ENCODE measurements at places on chromosomes 2 and 18.

DNA sequence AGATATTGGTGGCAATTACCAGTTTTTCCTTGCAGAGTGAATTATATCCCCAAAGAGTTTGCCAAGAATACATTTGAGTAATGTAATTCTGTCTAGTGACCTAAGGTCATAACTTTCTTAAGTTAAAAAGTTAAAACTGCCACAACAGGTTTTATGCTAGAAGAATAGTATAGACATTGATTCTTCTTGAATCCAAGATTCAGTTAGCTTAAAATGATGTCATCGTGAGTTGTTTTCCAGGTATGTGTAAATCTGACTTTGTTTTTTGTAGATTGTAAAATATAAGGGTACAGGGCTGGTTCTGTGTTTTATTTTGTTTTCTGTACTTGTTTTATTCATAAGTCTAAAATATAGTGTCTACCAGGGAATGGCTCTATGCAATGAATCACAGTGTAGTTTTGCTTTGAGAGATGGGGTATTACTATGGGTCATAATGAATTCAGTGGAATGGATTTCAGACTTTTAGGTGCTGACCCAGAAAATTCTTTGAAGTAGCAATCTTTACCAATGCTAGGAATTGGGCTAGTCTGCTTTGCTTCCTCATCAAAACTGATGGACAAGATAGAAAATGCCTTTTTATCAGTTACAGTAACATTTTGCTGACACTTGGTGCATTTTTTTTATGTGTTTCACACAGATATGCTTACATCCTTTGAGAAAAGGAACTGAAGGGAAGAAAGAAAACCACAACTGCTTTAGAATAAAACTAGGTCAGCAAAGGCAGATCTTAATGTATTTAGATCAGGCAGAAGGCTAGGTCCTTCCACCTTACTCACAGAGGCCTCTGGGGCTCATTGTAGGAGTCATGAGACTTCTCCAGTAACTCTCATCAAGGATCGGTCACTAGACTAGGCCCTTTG is 20.8 kb upstream of the MGAT5 start:
- peak; percentile 25 for DNase-seq

- DNase-seq, result no peak
Observed at GRCh38 chr18:42640160-42640559, 475.3 kb downstream of the RIT2 start.

DNA sequence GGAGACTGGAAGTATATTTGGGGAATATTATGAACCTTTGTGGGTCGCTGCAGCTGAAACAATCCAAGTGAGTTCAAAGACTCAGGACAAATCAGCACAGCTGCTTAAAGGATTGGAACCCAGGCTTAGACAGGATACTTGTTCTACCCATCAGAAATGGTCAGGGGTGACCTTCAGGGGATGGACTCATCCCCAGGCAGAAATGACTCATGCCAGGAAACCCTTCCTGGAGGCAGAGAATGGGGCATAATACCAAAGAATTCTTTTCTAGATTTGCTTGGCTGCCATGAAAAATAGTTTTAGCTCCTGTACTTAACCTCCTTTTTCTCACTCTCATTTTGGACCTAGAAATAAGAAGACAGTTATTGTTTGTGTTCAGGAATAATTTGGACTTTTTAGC is 425.5 kb downstream of the TSN start:
- no peak for DNase-seq

GRCh38 chr18:70428439-70428838 is 139.6 kb downstream of the SOCS6 start:
- no peak for DNase-seq

DNA sequence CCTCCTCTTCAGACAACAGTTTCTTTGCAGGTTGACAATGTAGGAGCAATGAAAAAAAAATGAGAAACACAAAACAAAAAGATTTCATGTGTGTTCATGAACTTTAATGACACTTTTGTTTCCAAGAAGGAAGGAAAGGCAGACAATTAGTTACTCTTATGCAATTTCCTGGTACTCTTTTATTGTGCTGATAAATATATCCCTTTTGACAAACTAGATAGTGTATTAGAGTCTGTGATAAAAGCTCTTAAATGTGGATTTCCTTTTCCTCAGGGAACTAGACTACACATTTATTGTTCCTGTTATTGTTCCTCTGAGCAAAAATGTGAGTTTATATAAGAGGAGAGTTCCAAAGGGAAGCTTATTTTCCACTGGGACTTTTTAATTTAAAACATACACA is 188.7 kb upstream of the NRXN1 start:
- no peak for DNase-seq

DNA sequence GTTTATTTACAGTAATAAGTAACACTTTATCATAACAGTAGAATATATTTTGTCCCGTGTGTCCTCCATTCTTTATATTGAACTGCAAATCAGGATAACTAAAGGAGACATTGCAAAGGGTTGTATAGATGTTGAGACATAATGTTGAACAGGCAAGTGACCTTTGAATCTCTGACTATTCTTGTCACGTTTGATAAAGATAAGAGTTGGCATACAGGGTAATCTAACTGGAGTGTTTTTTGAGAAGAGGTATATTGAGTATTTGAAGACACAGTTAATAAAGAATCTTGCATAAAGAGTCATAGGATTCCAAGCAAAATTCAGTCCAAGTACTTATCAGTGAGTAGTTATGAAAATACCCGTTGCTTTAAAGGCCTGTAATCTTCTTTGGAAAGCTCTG is 21.7 kb downstream of the CCDC195 start:
- no peak for DNase-seq

- peak; percentile 92 for DNase-seq
Observed at GRCh38 chr2:134260713-134261112, 6.8 kb downstream of the MGAT5 start.

DNA sequence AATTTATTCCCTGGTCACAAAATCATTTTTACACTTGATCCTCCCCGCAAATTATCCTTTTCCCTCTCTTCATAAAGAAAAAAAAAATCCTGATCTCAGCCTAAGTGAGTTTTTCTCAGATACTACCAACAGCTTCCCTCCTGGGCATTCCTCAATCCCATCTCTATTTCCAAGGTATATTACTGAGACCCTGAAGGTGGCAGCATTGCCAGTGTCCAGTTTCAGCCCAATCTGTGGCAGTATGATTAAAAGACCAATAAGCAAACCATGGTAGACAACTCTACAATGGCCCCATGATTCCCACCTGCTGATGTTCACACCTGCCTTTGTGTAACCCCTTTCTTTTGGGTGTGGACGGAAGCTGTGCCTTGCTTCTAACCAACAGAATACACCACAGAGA is 45.1 kb downstream of the CCDC93 start:
- no peak for DNase-seq

DNA sequence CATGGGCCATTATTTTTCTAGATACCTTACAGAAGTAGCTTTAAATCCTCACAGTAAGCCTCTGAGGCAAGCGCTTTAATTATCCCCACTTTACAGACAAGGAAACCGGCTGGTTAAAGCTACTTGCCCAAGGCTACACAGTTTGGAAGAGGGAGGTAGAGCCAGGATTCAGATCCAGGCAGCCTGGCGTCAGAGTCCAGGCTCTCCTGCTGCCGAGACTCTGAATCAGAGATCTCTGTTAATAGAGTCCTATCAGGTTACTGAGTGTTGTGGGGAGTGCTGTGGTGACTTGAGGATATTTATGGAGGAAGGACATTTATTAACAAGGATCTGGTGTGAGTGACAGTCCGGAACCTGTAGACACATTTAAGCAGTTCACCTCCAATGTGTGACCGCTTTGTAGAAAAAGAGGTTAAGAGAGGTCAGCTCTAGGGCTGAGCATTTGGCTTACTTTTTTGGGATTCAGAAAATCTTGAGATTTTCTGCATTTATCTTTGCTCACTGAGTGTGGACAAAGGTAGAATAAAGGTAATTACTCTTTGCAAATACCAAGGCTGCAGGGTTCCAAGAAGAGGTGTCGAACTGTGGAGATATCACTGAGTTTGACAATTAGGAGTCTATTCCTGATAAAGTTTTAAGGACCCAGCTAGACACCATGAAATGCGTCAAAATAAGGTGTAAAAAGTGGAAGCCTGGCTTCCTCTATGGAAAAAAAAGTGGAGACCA is 1.6 kb upstream of the CEP192 start:
- DNase-seq, result no peak

DNA sequence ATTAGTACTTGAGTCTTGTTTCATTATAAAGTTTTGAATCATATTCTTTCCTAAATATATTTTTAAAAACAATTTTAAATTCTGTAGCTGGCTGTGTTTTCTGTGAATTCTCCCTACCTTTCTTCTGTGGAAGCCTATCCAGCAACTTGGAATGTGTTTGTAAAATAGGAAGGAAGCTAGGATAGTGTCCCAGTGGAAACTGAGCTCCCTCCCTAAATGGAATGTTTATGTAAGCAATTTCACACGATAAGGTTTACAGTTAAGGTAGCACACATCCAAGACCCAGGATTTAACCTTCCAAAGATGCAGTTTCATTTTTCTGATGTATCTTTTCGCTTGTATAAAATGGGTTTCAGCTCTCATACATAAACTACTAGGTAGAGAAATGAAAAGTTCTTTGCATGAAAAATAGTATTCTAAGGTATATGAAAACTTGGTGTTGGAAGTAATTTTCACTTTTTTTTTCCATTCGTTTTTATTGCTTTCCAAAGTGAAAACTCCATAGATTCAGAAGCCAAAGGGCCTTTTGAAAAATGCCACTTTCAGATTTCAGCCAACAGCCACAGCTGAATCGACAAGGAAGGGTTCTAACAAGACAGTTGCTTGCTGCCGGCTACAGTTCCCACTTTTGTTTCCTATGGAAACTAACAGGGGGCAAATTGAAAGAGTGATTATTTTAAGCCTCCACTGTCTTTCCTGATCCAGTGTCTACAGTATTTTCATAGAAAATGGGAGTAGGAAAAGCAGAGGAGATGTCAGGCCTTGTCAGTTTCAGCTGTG is 405.1 kb upstream of the POU3F3 start:
- DNase-seq, result no peak

DNA sequence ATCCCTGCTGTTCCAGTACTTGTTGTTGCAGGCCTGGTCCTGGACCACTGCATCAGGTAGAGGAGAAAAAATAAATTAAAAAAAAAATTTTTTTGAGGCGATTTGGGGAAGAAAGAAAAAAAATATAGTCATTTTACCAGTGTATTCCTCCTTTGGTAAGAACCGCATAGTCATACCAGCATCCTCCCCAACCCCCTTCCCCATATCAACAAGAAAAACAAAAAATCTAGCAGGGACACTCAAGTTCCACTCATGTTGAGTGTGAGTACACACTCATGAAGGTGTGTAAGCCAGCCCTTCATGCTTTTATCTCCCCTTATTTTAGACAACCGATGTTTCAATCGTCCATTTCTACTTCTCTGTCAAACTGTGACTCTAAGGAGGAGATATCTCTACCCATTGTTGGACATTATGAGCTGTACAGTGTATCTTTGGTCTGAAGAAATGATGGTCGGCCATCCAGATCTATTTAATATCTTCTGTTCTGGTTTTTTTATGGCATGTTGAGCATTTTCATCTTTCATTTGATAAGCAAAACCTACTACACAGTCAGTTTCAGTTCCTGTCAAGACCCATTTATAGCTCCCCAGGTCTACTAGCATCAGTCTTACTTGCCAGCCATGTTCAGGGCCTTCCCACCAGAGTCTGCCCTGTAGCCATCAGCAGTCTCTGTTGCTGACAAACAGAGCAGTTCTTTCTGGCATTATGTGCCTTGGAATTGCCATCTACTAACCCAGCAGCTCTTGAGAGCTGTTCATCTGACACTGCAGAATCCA is 20.0 kb downstream of the ELP2 start:
- DNase-seq, result no peak

DNA sequence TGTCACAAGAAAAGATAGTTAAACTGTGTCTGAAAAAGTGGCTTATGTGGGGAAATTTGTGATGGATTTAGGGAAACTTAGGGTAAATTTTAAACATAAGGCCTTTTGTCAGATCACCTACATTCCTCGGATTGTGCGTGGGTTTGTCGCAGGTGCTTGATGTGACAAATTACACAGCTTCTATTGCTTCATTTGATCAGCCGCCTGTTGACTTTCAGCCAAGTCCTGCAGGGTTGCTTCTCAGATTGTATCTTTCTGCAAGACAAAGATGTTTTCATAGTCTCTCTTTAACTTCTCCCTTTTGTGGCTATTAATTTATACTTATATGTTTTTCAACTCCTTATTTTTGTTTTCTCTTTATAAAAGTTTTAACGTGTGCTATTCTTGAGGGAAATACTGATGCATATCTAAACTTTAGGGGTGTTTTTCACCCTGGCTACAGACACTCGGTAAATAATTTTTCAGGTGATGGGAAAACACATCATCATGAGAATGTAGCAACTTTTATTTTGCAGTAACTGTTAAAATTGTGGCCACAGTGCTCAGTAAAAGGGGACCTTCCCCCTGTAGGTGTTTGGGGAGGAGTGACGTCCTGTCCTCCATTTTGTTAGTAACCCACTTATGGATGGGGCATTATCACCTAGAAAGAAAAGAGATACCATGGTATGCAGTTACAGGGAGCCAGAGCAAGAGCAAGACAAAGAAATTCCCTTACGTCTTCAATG is 31.4 kb downstream of the GALM start:
- no peak for DNase-seq

GRCh38 chr2:175318542-175318941 is 137.0 kb upstream of the ATP5MC3 start:
- DNase-seq, result no peak

- DNase-seq, result no peak
Observed at GRCh38 chr2:20617081-20617575, 33.8 kb downstream of the HS1BP3 start.

GRCh38 chr2:50607721-50608120 is 424.2 kb downstream of the NRXN1 start:
- peak; percentile 7 for DNase-seq

DNA sequence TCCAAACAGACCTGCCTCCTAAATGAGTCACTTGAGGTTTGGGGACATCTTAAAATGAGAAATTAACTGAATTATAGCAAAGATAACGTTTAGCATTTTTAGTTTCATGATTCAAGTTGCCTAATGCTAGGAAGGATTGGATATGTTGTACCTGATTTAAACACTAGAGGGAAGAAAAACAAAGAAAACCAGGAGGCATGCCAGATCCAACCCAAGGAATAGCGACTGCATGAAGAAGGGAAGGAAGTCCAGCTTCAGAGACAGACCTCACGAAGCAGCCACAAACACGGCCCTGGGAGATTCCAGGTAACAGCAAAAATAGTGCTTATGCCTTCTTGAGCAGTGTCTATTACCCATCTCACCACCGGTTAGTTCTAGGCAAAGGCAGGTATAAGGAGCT is 499.9 kb upstream of the SPHKAP start:
- DNase-seq, result peak; percentile 84

GRCh38 chr2:79547568-79547967 is 34.7 kb downstream of the CTNNA2 start:
- no peak for DNase-seq

DNA sequence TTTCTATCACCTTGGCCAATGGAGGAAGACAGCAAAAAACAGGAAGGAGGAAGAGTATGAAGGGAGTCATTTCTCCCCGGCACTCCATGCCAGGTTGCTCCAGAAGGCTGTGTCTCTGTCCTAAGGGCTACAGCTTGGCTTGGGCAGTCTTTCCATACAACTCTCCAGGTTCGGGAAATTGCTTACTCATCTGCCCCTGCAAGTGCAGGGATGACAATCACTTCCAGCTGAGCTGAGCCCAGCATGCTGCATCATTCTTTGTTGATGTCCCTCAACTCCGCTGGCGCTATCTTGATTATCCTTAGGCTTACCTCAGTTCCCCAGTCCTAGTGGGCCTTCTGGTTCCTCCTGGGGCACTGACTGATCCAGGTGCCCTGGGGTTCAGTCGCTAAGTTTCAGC is 86.9 kb upstream of the COPS8 start:
- no peak for DNase-seq

Data from adipocyte (in vitro differentiated cells).